Left renal pelvis (tissue), 4 donors: ENCODE measurements at places on chromosomes 7 and 10.

DNA sequence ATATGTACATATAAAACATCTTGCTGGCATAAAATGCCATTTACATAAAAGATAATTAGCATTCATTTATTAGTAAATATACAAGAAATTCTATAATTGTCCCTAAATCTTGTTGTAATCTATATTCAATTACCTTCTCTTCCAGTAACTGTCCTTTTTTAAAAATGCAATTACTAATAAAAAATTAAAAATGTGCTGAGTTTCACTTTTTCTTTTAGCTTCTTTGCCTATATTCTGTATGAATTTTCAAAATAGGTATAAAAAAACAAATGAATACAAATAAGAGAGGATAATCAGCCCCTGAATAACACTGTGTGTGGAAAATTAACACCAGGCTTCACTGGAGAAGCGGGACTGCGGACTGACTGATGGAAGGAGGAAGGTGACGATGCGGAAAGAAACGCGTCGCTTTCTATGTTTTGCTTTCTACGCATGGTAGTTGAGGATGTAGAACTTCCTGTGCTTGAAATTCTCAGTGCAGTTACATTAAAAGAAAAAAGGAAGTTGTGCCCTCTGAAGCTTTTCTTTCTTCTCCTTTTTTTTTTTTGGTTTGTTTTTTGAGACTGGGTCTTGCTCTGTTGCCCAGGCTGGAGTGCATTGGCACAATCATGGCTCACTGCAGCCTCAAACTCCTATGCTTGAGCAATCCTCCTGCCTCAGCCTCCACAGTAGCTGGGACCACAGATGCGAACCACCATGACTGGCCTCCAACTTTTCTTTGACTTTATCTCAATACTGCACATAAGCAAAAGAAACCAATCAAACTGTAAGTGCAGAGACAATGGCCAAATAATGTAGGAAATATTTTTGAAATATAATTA is 7.4 kb upstream of the ZMYND11 start:
- DNase-seq = no peak

GRCh38 chr10:99520040-99520846 is 12.5 kb upstream of the NKX2-3 start:
- no peak for DNase-seq

DNA sequence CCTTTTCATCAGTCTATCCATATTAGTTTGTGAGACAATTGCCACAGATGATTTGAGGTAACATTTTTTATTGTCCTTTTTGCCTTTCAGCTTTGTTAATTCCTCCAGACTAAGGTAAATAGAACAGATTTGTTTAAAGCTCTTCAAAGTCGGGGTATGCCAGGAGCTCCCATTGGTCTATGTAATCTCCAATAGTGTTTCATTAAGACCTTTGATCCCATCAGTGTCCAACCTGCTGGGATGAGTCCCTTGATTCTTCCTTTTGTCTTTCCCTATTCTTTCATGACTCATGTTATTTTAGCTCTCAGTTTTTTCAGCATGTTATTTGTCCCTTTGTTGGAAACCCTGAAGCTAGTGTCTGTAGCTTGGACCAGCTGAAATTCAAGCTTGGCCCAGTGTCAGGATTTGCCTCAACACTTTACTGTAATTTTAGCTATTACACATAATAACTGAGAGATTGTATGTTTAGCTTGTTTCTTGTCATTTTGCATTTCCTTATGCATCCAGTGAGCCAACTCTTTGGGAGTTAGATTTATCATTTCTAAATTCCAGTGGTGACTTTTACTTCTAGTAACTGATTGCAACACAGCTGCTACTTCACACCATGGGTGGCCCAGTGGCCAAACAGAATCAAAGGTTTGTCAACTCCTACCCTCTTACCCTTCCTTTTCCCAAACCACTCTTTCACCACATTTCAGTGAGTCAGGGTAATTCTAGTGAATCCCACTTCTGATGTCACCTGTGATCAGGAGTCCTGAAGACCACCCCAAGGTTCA is 15.3 kb downstream of the AGBL3 start:
- DNase-seq = no peak

DNA sequence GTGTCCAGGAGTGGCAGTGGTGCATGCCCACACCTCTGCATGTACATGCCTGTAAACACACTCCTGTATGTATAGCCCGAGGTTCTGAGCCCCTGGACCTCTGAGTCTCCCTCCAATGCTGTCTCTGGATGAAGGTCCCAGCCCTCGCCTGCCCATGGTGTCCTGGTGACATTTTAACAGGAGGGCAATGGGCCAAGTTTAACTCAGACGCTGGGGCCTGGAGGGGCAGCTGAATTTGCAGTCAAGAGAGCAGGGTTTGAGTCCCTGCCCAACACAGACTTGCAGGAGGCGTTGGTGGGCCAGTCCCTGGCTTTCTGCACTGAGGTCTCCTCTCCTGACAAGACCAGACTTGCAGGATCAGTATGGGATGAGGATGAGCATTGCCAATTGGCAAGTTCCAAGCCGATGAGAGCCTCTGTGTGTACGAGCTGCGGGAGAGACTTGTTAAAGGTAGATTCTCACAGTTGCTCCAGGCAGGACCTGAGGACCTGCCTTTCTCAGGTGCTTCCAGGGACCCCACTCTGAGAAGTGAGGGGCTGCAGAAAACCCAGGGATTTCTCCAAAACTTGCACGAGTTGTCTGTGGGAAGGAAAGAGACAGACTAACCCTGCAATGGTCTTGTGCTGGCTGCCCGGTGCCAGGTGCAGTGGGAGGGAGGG is 141.9 kb downstream of the ELFN1 start:
- no peak for DNase-seq

DNA sequence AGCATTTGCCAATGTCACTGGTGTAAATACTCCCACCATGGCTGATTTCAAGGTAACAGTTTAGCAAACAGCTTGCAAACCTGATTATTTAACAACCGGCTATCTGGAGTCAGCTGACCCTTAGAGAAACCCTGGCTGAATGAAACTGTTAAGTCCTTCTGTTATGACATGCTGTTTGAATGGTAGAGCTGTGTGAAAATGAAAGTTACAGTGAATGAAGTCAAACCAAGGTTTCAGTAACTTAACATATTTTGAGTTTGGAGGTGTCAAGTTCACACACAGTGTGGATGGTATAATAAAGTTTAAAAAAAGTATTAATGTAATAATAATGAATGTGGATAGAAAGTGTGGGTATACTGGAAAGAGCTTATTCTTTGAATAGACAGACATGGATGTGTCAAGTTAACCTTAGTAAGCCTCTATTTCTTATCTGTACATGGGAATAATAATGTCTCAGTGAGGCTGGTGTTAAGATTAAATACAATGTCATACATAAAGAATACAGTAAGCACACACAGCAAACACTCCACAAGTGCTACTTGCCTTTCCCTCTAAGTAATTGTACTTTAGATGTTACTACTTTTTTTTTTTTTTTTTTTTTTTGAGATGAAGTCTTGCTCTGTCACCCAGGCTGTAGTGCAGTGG is 150.4 kb downstream of the TAX1BP1 start:
- DNase-seq = no peak

DNA sequence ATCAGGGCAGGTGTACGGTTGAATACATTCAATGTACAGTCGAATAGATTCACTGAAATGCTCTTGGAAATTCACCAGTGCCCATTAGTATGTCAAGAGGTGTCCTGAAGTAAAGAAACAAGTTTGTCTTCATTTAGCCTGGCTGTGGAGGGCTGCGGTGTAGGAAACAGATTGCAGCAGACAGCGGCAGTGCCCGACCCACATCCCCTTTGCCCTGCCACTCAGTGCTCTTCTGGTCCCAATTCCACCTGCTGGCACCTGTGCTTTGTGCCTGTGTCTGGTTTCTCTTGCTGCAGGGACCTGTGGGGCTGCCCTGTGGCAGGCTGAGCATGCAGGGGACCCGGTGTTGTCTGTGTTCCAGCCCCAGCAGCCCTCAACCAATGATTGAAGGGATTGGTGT is 183.7 kb downstream of the RPS24 start:
- DNase-seq = no peak
